NCI-H2081 (cell line): ENCODE measurements at places on chromosomes 4 and X.

- no peak for DNase-seq
Measured at GRCh38 chr4:88893961-88894360, 163.0 kb downstream of the FAM13A start.

- no peak for DNase-seq
Measured at GRCh38 chr4:174999407-174999806, 81.2 kb downstream of the ADAM29 start.

DNA sequence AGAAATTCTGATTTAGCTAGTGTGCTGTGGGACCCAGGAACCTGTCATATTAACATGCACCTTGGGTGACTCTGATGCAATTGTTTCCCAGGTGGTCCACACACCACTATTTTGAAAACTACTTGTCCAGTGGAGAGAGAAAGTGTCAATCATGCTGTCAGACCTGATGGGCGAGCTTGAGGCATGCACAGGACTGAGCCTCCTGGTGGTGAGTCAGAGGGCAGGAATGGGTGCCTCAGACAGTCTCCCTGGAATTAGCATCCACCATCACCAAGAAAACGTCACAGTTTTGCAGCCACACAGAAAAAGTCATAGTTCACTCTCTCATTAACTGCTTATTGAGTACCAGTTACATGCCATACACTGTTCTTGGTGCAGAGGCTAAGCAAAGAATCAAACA is 181.8 kb upstream of the MAOA start:
- DNase-seq = no peak

- DNase-seq = no peak
Measured at GRCh38 chr4:112532267-112532666, 16.3 kb upstream of the NEUROG2 start.

GRCh38 chr4:52296341-52296740 is 245.2 kb downstream of the SPATA18 start:
- DNase-seq = no peak

DNA sequence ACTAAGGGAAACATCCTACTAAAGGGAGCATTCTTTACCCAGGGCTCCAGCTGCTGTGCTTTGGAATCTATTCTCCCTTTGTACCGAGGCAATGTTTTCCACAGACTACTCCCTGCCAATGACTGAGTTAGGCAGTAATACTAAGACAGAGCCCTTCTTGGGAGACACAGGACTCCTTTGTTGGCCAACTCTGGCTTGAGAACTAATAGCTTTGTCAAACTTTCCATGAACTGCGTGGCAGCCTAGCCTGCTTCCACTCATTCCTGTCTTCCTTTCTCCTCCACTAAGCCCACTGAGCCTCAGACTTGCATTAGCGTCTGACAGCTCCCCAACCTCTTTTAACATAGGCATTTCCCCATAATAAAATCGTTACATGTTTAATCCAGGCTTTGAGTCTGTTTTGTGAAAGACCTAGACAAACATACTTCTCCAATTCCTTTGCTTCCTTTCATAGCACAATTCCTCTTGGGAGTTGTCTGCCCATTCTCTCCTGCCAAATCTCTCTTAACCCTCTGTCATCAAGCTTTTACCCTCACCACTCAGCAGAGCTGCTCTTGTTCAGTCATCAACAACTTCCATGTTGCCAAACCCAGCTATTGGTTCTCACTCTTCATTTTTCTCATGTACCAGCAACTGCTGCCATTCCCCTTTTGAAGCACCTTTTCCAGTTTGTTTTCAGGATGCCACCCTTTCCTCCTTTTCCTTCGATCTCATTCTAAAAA is 300.3 kb upstream of the IGFBP7 start:
- no peak for DNase-seq

GRCh38 chrX:13131396-13132137 is 87.1 kb upstream of the FAM9C start:
- no peak for DNase-seq

DNA sequence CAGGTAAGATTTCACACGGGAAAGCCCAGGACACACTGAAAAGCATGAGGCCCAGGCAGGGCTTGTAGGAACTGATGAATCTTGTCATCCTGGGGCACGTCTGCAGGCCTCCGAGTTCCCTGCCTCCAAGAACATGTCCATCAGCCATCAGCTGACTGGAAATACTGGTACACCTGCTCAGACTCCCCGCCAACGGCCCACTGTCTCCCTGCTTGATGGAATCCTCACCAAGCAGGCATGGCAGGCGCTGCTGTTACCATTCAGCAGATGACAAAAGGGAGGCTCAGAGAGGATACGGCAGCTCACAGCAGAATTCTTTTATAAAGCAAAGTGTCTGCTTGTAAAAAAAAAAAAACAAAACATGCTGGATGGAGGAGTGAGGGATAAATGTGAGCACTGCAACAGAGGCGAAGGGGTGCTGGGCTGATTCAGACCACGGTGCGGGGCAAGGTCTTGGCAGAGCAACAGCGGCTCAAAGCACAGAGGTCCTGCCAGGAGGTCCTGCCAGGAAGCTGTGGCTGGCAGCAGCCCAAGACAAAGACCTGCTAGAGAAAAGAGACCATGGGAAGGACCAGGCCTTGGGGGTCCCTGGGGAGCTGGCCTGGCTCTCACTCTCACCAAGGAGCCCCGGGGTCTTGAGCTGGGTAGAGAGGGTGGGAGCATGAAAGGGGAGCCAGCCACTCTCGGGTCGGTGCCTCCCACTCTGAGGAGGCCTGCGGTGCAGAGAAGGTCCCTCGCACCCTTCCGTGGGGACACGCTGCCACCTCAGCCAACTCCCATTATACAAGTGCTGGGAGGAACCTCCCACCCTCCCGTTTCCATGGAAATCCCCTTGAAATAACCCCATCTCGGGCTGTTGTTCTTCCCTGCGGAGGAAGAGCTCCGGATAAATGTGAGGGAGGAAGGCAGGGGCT is 25.6 kb downstream of the PPP2R2C start:
- DNase-seq = no peak

GRCh38 chrX:133511041-133511440 is 95.8 kb upstream of the GPC4 start:
- DNase-seq = no peak
